ENCODE measurements at places on chromosomes 7 and 10. TPM values are rescaled to one million over a fixed set of nuclear protein-coding genes. Genes with fewer than 3 reads are reported as not detected.

The HTRA1 gene
- polyA plus RNA-seq = 1.4 TPM

The PDGFA gene
- 5.4 TPM for polyA plus RNA-seq

The CLRN3 gene
- polyA plus RNA-seq = not detected

The HYAL4 gene
- 0.64 TPM for polyA plus RNA-seq

The JAZF1 gene
- polyA plus RNA-seq = 25.5 TPM

The ATRNL1 gene
- 47.8 TPM for polyA plus RNA-seq

Measured in neural cell (in vitro differentiated cells).